Stimulated activated CD4-positive, alpha-beta T cell treated with anti-CD3 and anti-CD28 coated beads, Interleukin-4, amount 100 ng/mL, for 48 hours (primary cell): ENCODE measurements at places on chromosomes 12 and 14.
A peak's percentile ranks its signal among the peaks of the same experiment; 100 is the strongest.

GRCh38 chr14:51663783-51664326 lies 12.1 kb downstream of the FRMD6 start:
- DNase-seq = no peak

DNA sequence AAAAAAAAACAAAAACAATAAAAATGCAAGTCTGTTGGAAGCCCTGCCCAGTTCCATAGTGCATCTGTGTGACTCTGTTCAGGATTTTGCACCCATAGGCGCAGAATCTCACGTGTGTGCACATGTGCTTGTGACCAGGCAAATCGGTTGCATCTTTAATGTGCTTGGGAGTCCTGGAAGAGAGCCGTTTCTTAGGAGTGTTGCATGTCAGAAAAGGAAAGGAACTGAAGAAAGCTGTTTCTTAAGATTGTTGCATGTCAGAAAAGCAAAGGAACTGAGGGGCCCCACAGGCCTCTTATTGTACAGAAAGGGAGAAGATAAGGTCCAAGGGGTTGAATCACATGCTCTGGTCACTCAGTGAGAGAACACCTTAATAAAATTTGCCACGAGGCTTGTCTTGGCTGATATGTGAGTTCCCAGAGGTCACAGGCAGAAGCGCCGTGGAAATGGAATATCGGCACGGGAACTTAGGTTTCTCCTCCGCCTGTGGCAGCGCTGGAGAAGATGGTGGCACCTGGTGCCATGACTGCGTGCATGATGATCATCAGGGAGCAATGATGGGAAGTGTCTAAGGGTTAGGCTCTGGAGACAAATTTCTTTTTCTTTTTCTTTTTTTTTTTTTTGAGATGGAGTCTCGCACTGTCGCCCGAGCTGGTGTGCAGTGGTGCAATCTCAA lies 90.0 kb downstream of the LRRC74A start:
- no peak for DNase-seq

- no peak for DNase-seq
Observed at GRCh38 chr12:91978143-91978542, 167.5 kb downstream of the BTG1 start.

DNA sequence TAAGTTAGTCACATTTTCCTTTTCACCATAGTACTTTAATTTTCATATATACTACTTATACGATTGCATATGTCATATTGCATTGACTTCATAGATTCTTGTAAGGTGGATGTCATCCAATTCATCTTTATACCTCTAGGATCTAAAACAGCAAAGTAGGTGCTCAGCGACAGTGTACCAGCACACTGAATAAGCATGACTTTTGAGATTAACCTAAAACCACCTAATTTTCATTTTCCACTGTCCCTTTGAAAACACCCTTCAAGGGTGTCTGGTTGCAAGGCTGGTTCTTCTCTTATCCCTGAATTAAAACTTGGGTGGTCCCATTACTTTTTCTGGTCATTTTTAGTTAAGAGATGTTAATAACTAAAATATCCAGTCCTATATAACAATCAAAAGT lies 4.4 kb downstream of the GPR19 start:
- DNase-seq = no peak

DNA sequence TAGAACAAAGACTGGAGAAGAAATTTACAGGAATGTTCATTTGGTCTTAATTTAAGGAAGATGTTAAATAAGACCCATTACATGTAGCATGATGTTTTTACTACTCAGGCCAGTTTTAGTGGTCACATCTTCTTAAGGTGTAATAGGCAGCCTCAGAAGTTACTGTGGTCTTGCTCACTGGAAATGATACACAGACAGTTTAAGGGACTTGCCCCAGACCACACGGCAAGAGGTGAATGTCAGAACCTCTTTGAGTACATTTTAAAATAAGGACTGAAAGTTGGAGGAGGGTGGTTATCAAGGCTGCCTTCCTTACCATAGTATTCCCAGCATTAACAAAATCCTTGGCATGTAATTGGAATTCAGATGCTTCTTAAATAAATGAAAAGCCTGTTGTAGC lies 37.9 kb downstream of the LRRK2 start:
- no peak for DNase-seq

- DNase-seq = no peak
Observed at GRCh38 chr14:105876829-105877228, 350.4 kb downstream of the TMEM121 start.

DNA sequence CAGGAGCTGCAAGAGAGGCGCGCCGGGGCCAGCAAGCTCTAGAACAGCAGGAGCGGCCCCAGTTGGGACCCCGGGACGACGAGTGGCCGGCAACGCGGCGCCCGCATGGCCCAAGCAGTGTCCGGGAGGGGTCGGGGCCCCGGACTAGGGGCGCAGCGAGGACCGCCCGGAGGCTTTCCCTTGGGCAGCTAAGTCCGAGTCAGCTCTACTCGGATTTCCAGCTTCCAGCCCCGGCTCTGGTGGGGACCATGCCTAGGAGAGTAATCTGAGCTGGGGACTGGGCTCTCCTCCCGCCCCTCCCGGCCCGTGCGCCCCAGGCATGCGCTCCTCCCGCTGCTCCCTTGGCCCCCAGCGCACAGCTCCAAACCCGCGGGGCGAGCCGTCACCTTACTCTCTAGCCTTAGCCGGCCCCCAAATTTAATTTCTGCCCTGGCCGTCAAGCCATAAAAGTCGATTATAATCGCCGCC lies 41.6 kb upstream of the CAPRIN2 start:
- DNase-seq = no peak

DNA sequence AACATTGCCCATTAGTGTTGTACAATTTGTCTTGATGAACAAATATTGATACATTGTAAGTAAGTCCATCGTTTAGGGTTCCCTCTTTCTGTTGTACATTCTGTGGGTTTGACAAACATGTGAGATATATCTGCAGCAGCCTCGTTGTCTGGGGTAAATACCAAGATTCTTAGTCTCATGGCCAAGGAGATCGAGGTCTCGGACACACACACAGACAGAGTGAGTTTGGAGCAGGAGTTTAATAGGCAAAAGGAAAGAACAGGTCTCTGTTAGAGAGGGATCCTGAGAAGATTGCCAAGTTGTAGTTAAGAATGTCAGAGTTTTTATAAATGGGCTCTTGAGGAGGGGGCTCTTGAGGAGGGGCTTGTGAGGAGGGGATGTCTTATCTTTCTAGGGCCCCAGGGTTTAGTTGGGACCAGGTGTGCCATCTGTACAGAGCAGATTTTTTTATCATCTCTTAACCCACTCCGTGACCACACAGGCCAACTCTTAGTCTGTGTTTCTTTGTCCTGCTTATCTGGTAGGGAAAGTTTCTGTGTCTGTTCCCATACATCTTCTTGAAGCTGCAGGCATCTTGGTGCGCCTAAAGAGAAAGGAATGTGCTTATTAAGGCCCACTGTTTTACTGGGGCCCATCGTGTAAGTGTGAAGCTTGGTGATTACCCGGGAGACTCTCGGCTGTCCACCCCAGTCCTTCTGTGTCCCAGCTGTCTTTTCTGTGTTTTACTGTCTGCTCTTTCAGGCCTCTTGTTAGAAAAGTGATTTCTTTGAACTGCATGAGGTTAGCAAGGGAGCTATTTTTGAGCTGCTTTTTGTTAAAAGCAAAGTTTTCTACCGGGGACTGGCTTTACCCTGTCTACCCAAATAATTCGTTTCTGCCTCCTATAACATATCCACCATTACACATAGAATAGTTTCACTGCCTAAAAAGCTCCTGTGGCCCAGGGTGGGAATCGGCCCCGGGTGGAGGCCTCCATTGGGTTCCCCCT lies 22.4 kb upstream of the CLEC2D start:
- no peak for DNase-seq

DNA sequence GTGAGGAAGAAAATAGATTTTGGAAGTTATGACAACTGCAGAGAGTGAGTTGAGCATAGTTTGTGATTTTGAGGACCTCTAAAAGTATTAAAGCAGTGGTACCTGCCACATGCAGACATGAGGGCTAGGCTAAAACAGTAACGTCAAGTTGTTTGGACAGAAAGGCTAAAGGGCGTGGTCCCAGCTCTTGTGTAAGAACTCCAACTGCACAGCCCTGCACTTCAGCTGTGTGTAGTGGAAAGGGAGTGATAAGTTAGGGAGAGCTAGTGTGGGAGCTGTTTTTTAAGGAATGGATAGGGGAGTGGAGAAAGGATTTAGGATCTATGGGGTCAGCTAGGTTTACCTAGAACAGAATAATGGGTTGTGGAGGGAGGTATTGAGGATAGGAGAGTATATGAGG lies 39.5 kb downstream of the TESPA1 start:
- no peak for DNase-seq

DNA sequence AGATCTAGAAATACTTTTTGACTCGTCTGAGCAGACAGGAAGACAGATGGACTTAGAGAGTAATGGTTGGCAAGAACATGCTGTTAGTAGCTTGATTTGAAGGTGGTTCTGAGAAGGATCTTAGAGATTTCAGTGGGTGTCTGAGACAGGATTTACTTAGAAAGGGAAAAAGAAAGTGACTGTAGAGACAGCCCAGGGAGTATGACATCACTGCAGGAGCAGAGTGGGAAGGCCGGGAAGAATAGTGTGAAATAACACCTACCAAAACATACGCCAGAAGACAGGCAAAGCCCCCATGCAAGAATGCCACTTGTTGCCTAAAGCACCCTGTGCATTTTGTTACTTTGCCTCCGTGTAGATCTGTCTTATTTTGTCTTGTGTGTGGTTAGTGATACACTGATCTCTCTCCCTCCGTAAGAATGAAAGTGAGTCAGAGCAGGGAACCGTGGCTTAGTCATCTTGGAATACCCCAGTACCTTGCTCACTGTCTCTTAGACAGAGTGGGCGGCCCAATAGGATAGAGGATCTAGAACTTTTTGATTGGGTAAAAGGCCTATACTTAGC lies 161.3 kb upstream of the IFNG-AS1 start:
- peak; percentile 14 for DNase-seq

GRCh38 chr12:6187948-6188793 lies 12.0 kb upstream of the CD9 start:
- DNase-seq = no peak

GRCh38 chr14:25303934-25304333 lies 254.0 kb upstream of the STXBP6 start:
- DNase-seq = no peak

- peak; percentile 12 for DNase-seq
Observed at GRCh38 chr12:22321638-22322037, 12.9 kb downstream of the ST8SIA1 start.

GRCh38 chr14:23639891-23640523 lies 3.8 kb downstream of the DHRS2 start:
- no peak for DNase-seq

DNA sequence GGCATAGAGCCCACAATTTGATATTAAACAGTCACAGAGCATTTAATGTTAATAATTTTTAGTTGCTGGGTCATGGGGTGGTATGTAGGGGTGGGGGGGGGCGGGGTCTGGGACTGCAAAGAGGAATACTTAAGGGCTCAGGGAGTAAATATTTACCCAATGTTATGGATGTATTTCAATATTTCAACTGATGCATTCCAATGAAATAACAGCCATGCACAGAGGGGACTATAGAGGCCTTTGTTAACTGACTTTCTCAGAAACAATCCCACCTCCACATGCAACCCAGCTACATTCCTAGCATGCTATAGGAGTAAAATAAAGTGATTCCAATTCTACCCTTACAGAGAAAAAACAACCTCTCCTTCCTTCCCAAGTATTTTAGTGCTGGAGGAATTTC lies 7.9 kb upstream of the BBS10 start:
- no peak for DNase-seq

DNA sequence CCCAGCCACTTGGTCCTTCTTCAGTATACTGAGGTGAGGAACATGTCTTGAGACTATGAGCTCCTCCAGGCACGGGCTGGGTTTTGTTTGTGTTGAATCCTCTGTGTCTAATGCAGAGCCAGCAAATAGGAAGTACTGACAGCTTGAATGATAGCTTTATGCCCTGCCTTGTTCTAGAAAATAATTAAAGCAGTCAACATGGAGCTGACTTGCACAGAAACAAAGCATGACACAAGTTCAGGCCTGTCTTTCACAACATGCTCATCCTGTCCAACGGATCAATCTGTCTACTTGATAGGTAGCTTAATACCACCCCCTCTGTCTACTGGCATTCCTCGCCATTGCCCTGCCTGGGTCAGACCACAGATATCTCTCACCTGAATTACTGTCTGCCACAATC lies 140.9 kb downstream of the ESRRB start:
- DNase-seq = no peak

- no peak for DNase-seq
Observed at GRCh38 chr12:77724367-77724957, 106.2 kb upstream of the NAV3 start.

DNA sequence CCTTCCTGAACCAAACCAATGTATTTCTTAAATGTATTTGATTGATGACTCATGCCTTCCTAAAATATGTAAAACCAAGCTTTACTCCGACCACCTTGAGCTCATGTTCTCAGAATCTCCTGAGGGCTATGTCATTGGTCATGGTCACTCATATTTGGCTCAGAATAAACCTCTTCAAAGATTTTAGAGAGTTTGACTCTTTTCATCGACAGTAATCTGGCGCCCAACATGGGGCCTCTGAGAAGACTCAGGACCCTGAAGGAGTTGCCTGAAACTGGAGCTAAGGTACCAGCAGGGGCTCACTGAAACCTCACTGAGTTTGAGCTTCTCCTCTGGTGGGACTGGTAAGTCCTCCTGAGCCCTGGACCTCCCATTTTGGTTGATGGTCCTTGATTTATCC lies 17.2 kb upstream of the PSMC1 start:
- no peak for DNase-seq

DNA sequence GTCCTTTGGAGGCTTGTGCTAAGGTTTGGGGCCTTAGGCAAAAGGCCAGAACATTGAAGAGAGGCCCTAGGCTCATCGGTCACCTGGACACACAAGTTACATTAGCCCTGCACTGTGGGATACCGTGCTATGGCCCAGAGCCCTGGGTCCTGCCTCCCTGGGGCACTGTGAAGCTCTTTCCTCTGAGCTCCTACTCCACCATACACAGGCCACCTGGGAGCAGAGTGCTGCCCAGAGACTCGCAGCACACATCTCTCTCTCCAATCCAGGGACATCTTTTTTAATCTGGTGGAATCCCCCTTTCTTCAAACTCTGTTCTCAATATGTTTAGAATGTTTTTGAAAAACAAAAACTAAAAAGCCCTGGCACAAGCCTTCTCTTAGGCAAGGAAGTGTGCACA lies 314.2 kb upstream of the RGS6 start:
- DNase-seq = no peak

- peak; percentile 30 for DNase-seq
Observed at GRCh38 chr14:67411820-67412421, at the start of gene PLEK2. PLEK2 (minus strand) TSS chr14:67412165; CDS start chr14:67412059, 106 bp downstream.

GRCh38 chr14:75147423-75148071 lies 20.7 kb upstream of the NEK9 start:
- DNase-seq = no peak

DNA sequence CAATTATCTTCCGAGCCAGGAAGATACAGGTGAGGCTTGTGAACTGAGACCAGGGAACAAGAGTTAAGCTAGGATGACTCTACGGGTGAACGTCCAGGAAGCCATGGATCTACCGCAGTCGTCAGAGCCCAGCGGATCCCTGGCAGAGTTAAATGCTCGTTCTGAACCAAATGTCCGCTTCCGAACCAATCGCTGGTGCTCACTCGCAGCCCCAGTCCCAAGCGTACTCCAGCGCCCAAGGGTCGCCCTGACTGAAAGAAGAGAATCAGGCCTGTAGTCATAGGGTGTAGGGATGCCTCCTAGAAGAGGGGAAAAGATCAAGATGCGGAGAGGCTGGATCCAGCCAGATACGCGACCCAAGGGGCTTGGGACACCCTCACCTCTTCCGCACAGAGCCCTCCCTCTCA lies 283 bp downstream of the VIPAS39 start:
- no peak for DNase-seq

GRCh38 chr14:96264853-96265252 lies 8.8 kb downstream of the BDKRB1 start:
- no peak for DNase-seq

- DNase-seq = no peak
Observed at GRCh38 chr14:74913986-74914573, 9.0 kb downstream of the RPS6KL1 start.
